ENCODE measurements at places on chromosomes 11 and 22. TPM values are rescaled to one million over a fixed set of nuclear protein-coding genes. Genes with fewer than 3 reads are reported as not detected.

The PHRF1 gene
- 44.4 TPM for total RNA-seq

The STIM1 gene
- 27.2 TPM for total RNA-seq

DNA sequence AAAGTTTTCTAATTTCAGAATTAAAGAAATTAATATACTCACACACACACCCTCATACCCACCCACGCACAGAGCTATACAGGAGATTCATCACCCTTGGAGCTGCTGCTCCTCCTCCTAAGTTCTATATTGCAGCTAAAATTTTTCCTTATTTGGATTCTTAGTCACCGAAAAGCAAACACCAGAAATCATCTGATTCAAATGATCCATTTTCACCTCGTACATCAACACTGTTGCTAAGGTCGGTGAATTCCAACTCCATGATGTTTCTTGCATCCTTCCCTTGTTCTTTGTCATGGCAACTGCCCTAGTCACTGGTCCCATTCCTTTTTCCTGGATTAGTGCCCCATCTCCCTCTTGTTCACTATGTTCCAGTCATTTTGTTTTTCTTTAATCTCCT lies 286.2 kb downstream of the GRM5 start:
- no peak for DNase-seq

GRCh38 chr22:42360348-42360747 lies 71.9 kb downstream of the NFAM1 start:
- no peak for DNase-seq

The KBTBD3 gene
- total RNA-seq, result 5.0 TPM

DNA sequence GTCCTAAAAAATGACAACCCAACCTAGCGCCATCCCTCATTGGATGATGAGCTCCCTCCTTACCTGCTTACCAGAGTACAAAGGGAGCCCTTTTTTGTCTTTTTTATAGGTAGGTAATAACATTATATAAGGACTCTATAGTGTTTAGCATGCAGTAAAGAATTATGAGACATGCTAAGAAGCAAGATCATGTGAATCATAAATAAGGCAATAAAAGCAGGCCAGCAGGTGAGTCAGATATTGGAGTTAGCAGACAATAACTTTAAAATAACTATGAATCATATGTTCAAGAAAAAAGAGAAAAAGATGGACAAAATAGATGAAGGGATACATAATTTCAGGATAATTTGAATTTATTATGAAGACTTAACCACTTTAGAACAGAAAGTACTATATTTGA lies 81.5 kb downstream of the GRK3 start:
- DNase-seq, result no peak

- DNase-seq, result no peak
Measured at GRCh38 chr11:66685276-66686099, 7.8 kb upstream of the RBM4B start.

DNA sequence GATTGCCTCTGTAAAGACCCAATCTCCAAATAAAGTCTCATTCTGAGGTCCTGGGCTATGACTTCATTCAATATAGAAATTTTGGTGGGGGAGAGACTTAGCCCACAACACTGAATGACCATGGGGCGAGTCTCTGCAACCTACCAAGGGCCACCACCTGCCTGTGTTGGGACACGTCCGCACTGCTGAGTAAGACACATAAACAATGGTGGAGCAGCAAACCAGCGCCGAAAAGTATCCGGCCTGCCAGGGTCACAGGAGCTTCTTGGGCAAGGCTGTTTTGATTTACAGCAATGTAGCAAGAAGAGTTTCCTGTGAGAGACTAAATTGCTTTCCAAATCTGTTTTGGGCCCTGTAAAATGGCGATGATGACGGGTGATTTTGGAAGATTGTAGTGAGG lies 122.3 kb downstream of the SHANK2 start:
- no peak for DNase-seq

GRCh38 chr11:36343436-36343835 lies 47.3 kb downstream of the PRR5L start:
- no peak for DNase-seq

The FAT3 gene
- 16.4 TPM for total RNA-seq

The OR5P2 gene
- not detected for total RNA-seq

GRCh38 chr22:32777987-32778386 lies 23.5 kb upstream of the TIMP3 start:
- no peak for DNase-seq

DNA sequence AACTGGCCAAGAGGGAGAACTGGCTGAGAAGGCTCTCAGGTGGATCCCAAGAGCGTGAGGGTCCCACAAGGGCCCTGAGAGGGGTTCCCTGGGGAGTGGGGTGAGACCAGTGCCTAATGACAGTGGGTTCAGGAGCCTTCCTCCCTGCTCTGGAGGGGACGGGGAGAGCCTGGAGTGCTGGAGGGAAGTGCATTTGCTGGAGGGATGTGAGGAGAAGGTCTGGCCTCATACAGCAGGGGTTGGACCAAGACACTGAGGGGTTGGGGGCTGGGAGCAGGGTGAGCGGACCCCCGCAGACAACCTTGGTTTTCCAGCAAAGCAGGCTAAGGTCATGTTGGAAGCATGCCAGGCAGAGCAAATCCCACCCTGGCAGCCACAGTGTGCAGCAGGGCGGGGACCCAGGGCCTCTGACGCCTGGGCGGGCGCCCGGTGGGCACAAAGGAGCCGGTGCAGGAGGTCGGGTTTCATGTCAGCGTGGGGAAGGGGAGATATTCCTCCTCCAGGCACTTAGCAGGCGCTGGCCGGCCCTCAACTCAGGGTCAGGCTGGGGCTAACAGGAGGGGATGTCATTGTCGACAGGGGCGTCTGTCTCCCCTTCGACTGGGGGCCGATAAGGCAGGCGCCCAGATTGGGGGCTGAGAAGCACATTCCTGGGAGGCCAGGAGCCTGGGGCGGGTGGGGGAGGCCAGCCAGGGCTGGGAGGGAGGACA lies 3.1 kb upstream of the DERL3 start:
- no peak for DNase-seq

The TREH gene
- total RNA-seq, result not detected

The APOC3 gene
- 16.3 TPM for total RNA-seq

The LRRC74B gene
- 0.40 TPM for total RNA-seq

DNA sequence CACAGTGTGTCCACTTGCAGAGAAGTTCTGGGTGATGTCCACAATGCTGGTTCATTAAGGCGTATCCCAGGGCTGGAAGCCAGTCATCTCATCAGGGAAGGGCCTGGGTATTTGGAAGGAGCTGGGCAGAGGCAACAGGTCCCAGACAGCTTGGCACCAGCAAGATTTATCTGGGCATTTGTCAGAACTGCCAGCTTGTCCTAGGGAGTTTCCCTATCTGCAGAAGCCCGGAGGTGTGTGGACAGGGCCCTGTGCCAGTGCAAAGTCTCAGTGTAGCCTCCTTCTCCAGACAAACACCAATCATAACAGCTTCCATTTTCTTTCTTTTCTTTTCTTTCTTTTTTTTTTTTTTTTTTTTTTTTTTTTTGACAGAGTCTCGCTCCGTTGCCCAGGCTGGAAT lies 125.3 kb upstream of the TIMP3 start:
- DNase-seq, result no peak

DNA sequence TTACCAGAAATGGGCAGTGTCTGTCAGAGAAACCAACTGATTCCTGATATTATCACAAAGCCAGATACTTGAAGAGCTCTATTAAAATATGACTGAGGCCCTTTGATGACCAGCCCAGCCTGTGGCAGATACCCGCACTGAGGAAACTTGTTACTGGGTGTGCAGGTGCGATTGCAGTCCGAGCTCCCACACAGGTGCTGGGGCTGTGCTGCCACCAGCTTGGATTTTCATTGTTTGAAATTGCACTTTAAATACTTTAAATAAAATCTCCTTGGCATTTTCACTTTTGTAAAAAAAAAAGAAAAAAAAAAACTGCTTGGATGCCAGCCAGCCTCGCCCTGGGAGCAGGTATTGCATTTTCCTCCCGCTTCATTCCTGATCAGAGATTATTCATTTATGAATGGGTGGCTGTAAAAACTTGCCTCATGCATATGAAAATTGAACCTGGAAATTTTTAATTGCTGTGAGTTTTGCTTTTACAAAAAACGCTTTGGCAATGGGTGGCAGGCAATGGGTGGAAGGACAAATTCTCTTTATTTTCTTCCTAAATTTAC lies 21.2 kb downstream of the EHF start:
- no peak for DNase-seq

GRCh38 chr11:93490996-93491618 lies 52.1 kb downstream of the SMCO4 start:
- no peak for DNase-seq

The ANO5 gene
- total RNA-seq, result 6.5 TPM

The MOV10L1 gene
- total RNA-seq, result 0.22 TPM

GRCh38 chr11:75013051-75013450 lies 24.3 kb downstream of the NEU3 start:
- DNase-seq, result no peak

- DNase-seq, result no peak
Measured at GRCh38 chr11:110979696-110980095, 265.8 kb upstream of the POU2AF2 start.

The TP53AIP1 gene
- total RNA-seq, result 0.12 TPM

DNA sequence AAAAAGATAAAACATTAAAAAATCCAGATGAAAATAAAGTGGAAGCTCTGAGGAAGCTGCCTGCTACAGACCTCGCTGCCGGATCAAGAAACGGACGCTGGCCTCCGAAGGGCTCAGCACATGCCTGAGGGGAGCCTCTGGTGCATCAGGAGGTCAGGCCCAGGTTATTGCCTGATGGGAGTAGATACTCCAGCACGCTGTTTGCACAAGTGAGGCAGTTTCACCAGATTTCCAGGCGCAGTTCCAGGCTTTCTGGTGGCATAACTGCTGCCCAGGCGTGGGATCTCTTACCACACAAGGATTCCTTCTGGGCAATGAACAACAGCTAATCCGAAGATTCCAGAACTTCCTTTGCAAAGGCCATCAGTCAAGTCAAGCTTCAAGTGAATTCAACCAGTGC lies 154.2 kb downstream of the MPPED1 start:
- no peak for DNase-seq

The ISX gene
- 8.9 TPM for total RNA-seq

- DNase-seq, result peak; percentile 46
Measured at GRCh38 chr11:95149651-95150364, 60.2 kb downstream of the ENDOD1 start.

GRCh38 chr22:24986816-24987215 lies 34.3 kb downstream of the KIAA1671 start:
- no peak for DNase-seq

GRCh38 chr11:123216249-123216648 lies 21.2 kb upstream of the CLMP start:
- no peak for DNase-seq

GRCh38 chr11:120330045-120330444 lies 4.9 kb downstream of the TLCD5 start:
- DNase-seq, result no peak

- DNase-seq, result peak; percentile 82
Measured at GRCh38 chr11:130431331-130431773, 2.9 kb upstream of the ADAMTS8 start.

GRCh38 chr22:48943567-48944432 lies 883.9 kb downstream of the BRD1 start:
- peak; percentile 39 for DNase-seq

The C11orf65 gene
- 0.42 TPM for total RNA-seq

DNA sequence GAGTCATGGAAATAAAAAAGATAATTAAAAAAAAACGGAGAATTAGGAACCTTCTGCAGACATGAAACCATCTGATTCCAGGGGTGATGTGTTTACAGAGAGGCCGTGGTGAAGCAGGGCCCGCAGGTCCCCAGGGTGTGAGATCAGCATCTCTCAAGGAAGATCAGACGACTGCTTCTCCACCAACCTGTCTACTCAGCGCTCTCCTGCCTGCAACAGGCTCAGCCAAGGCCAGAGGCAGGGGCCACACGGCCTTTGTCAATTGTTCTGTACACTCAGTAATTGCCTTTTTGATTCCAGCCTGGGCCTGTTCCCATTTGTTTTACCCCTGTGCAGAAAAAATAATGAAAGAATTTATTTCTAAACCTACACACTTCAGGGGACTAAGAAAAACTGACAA lies 124.6 kb downstream of the NXPE2 start:
- DNase-seq, result no peak

The KCTD14 gene
- total RNA-seq, result 8.9 TPM

DNA sequence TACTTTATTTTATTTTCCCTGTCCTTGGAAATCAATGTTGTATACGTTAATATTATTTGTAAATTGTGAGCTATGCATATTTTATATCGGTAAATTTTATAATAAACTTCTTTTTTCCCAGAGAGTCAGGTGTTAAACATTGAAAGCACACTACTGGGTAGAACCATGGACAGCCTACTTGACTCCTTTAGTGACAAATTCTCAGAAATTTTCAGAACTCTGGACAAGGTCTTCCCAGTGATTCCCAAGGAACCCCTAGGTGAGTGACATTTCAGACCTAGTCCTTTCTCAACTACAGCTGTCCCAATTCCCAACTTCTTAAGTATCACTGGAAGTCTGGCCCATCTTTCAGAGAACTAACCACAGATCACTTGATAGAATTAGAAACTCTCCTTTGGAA lies 107.2 kb downstream of the RCN1 start:
- DNase-seq, result no peak

GRCh38 chr11:12287009-12287373 lies 90.4 kb upstream of the PARVA start:
- no peak for DNase-seq

- no peak for DNase-seq
Measured at GRCh38 chr11:94604482-94604881, 37.3 kb downstream of the PIWIL4 start.

GRCh38 chr11:61338783-61339489 lies 5.9 kb downstream of the TKFC start:
- no peak for DNase-seq

The MUC5AC gene
- total RNA-seq, result 0.02 TPM

- DNase-seq, result no peak
Measured at GRCh38 chr11:110159476-110159875, 66.3 kb downstream of the ZC3H12C start.

The GLYATL2 gene
- 0.60 TPM for total RNA-seq

GRCh38 chr22:26462641-26463040 lies 20.9 kb downstream of the HPS4 start:
- DNase-seq, result no peak

- no peak for DNase-seq
Measured at GRCh38 chr11:120285256-120285655, 39.8 kb upstream of the TLCD5 start.

DNA sequence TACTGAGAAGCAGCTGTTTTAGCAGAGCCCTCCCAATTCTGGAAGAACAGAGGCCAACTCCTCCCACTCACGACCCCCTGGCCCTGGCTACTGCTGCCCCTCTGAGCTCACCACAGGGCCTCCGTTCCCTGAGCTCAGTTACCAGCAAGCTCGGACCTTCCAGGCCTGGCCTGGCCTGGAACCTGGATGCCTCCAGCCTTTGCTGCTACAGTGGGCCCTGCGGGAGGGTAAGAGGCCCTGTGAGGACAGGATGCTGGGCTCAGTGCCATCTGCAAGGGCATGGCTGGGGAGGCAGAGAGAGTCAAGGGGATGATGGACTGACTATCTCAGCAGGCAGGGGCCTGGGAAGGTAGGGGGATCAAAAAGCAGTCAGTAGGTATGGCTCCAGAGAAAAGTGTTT lies 209.9 kb upstream of the NCAM1 start:
- DNase-seq, result no peak

The PGR gene
- not detected for total RNA-seq

Measured in progenitor cell of endocrine pancreas (in vitro differentiated cells).